Motor neuron (in vitro differentiated cells): ENCODE measurements at places on chromosomes 4 and X. TPM values are rescaled to one million over a fixed set of nuclear protein-coding genes. Genes with fewer than 3 reads are reported as not detected.
A peak's percentile ranks its signal among the peaks of the same experiment; 100 is the strongest.

DNA sequence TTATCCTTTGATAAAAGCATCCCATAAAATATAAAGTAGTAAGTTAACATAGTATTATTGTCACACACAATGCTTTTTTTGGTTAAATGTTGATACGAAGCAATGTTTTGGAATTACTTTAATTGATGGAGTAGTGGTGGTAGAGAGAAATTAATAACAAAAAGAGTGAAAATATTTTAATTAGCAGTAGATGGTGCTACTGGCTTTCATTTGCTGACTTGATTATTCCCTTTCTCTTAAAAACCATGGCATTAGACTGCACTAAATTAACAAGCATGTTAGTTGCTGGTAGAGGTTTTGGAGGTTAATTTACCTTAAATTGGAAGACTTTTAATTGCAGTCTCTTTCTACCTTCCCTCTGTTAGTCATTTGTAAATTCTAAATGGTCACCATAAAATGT lies 8.9 kb upstream of the DCK start:
- ATAC-seq = no peak

- peak; percentile 80 for ATAC-seq
Observed at GRCh38 chr4:55546756-55547465, at the start of gene CLOCK. TSS of gene CLOCK (minus strand) at chr4:55546909. CDS start at chr4:55482785, 64,124 bp downstream.

GRCh38 chrX:96979766-96980165 lies 96.1 kb downstream of the RPA4 start:
- no peak for ATAC-seq

GRCh38 chrX:12113321-12113720 lies 25.0 kb upstream of the FRMPD4 start:
- no peak for ATAC-seq

GRCh38 chr4:80180743-80181142 lies 16.6 kb upstream of the PRDM8 start:
- ATAC-seq = no peak

GRCh38 chr4:169723207-169723965 lies 34.4 kb downstream of the HPF1 start:
- ATAC-seq = no peak

DNA sequence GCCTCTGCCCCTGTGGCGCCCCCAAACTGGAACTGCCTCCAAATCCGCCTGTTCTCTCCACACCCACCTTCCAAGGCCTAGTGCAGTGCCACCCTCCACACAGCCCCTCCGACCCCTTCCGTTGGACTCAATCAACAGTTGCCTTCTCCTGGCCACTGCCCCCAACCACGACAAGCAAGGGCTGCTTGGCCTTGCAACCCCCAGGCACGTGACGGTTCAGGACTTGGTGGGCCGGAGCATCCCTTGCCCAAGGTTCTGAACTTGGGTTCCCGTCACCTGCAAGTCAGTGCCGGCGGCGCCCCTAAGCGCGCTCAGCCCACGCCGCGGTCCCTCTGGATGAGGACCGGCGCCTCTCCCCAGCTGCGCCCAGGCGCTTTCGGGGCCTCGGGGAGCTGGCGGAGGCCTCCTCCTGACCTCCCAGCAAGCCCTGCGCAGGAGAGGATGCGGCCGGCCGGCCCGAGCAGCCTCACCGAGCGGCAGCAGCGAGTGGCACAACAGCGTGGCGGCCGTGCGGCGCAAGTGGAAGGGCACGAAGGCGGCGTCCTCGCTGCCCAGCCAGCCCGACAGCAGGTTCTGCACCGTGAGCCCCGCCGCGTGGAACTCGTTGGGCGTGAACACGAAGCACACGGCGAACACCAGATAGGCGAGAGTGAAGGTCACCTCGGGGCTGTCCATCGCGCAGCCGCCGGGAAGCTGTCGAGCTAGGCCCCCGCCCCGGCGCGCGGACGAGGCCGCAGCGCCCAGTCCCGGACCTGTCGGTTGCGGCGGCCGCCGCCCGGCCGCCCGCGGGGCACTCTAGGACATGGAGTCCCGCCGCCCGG lies 750 bp downstream of the TMEM129 start:
- ATAC-seq = peak; percentile 37

GRCh38 chr4:143234153-143234552 lies 49.4 kb downstream of the USP38 start:
- no peak for ATAC-seq

GRCh38 chrX:48461830-48462229 lies 8.2 kb downstream of the SLC38A5 start:
- no peak for ATAC-seq

- no peak for ATAC-seq
Observed at GRCh38 chr4:110878413-110878812, 255.5 kb upstream of the PITX2 start.

DNA sequence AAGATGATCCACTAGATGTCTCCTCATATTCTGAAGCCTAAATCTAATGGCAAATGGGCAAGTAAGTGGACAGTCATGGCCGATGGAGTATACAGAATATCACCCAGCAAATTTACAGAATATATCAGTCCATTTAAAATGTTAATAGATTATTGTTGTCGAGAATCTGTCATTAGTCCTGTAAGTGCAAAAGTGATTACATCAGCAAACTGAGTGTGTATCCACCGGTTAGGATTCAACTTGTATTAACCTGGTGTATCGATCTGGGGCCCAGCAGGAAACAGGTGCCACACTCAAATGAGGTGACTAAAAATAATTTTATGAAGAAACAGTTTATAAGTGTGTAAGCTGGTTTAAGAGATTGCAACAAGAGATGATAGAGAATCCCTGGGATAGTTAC lies 367.9 kb upstream of the FAM47C start:
- no peak for ATAC-seq

- ATAC-seq = no peak
Observed at GRCh38 chr4:20678400-20678799, 21.9 kb upstream of the PACRGL start.

- ATAC-seq = peak; percentile 79
Observed at GRCh38 chr4:172721659-172722058, 447.0 kb upstream of the GALNT7 start.

GRCh38 chr4:25449270-25449669 lies 72.2 kb downstream of the ANAPC4 start:
- ATAC-seq = peak; percentile 46

DNA sequence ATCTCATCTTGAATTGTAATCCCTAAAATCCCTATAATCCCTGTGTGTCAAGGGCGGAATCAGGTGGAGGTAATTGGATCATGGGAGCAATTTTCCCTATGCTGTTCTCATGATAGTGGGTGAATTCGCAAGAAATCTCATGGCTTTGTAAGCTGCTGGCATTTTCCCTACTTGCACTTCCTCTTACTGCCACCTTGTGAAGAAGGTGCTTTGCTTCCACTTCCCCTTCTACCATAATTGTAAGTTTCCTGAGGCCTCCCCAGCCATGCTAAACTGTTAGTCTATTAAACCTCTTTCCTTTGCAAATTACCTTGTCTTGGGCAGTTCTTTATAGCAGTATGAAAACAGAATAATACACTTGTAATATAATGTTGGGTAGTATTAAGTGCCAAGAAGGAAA lies 1087.4 kb upstream of the SLIT2 start:
- ATAC-seq = no peak

DNA sequence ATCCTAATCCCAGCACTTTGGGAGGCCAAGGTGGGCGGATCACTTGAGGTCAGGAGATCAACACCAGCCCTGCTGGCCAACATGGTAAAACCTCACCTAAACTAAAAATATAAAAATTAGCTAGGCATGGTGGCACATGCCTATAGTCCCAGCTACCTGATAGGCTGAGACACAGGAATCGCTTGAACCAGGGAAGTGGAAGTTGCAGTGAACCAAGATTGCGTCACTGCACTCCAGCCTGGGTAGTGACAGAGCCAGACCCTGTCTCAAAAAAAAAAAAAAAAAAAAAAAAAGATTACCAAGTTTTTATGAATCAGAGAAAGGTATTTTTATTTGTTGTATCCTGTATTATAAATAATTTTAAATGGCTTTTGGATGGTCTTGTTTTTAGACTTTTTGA lies 15.1 kb downstream of the TRAPPC11 start:
- no peak for ATAC-seq

DNA sequence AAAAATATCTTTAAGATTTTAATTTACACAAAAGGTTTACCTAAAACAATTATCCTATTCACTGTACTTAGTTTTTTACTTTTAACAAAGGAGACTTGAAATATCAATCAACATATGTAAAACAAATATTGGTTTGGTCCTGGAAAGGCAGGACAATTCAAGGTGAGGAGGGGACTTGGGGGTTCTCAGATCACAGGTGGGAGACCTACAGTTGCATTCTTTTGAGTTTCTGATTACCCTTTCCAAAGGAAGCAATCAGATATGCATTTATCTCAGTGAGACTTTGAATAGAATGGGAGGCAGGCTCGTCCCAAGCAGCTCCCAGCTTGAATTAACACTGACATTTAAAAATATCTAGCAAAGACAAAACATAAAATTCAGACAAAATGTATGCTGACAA lies 1917.3 kb downstream of the C4orf33 start:
- no peak for ATAC-seq

DNA sequence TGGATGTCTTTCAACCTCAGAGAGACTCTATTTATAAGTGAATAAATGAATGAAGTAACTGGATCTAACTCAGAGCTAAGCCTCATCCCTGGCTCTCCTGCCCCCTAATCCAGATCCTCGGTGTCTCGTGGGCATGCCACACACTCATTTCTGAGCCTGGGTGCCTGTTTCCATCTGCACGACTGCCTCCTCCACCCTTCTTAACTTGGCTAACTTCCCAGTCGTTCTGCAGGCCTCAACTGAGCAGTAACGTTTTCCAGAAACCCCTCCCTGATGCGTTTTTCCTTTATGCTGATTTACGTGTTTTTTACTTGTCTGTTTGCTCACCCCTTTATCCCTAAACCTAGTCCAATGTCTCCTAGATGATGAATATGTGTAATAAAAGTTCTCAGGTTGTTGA lies 186.9 kb upstream of the HS3ST1 start:
- ATAC-seq = no peak

DNA sequence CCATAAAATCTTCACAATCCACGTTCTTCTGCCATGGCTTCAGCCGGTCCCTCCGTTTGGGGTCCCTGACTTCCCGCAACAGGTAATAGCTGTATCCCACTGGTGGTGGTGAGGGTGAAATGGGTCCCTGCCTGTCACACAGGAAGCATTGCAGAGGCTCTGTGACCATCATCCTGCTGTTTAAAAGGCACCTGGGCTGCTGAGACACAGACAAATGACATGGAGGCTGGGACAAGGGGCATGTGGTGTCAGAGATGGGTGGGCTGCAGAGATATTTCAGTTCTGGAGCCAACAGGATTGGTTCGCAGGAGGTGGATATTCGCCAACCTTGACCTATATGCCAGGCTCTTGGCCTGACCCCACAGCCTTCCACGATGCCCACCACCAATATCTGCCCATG lies 82.1 kb downstream of the JAKMIP1 start:
- ATAC-seq = no peak

GRCh38 chr4:176002007-176002613 lies 63.5 kb upstream of the WDR17 start:
- peak; percentile 85 for ATAC-seq

Gene FRMD7
- 0.27 and 1.0 TPM in 2 replicates for total RNA-seq

Gene MAGEB2
- total RNA-seq = not detected in 2 replicates

Gene CXCL5
- 0.15 TPM in 1 of 2 replicates, not detected in the other for total RNA-seq

Gene ARSD
- total RNA-seq = 3.2 and 4.3 TPM in 2 replicates

Gene TCEAL6
- total RNA-seq = 0.17 and 0.27 TPM in 2 replicates

Gene SLC9B2
- 17.7 and 18.0 TPM in 2 replicates for total RNA-seq

Gene PABPC4L
- total RNA-seq = 0.15 and 0.16 TPM in 2 replicates

Gene ARHGAP10
- 2.8 and 2.9 TPM in 2 replicates for total RNA-seq

Gene VSIG1
- total RNA-seq = 0.38 TPM in 1 of 2 replicates, not detected in the other
